ENCODE measurements at places on chromosomes 6 and 20.

DNA sequence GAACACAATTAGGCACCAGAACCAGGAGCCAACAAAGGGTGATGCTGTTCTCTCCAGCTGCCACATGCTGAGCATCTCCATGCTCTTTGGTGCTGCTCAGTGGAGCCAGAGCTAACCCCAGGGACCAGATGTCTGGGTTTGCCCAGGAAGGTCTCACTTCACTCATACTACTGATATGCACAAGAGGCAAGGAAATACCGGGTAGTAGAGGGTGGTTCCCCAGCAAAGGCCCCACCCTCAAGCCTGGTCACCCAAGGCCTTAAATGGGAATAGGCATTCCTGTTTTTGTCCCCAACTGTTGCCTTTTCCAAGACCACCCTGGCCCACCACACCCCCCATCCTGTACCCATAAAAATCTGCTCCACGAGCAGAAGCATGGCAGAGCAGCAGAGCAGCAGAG, 204.5 kb upstream of the TAB2 start:
- DNase-seq, result no peak

- no peak for DNase-seq
Observed at GRCh38 chr6:54248319-54248718, 59.9 kb upstream of the TINAG start.

- DNase-seq, result no peak
Observed at GRCh38 chr20:59672576-59672975, 68.2 kb downstream of the PHACTR3 start.

DNA sequence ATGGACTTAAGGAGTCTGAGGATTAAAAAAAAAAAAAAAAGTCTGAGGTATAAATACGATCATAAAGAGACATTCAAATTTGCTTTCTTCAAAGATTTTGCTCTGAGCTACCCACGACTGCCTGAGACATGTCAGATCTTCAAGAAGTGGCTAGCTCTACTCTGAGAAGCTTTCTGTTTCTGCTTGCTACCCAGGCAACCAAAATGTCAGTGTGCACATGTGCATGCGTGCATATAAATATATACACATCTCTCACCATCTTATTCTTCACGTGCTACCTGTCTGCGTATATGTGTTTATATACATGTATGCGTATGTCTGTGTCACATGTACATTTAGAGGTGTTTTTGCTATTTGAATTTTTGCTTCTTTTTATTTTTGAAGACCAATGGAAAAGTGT, 299.6 kb upstream of the STXBP5 start:
- no peak for DNase-seq

- DNase-seq, result no peak
Observed at GRCh38 chr20:33400812-33401183, 521 bp downstream of the CDK5RAP1 start.

DNA sequence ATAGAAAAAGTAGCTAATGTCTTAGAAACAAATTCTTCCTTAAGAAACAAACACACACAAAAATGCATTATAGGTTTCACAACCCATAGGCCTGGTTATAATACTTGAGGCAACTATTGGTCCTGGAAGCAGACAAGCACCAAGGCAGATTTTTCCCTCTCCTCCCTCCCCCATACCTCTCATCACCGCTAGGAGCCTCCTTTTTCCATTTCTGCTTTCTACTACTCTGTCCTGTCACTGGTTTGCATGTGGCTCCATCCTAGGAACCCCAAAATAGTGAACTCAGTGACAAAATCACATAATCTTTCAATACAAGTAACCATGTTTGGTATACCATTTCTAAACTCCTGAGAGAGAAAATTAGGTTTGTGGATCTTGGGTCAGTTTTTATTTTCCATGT, 66.1 kb downstream of the HMGCLL1 start:
- no peak for DNase-seq

- no peak for DNase-seq
Observed at GRCh38 chr20:845226-845868, 11.8 kb downstream of the FAM110A start.

GRCh38 chr6:75204217-75204958, 1.5 kb downstream of the COL12A1 start:
- peak; percentile 66 for DNase-seq

GRCh38 chr20:12306107-12306506, 388.4 kb downstream of the BTBD3 start:
- no peak for DNase-seq

DNA sequence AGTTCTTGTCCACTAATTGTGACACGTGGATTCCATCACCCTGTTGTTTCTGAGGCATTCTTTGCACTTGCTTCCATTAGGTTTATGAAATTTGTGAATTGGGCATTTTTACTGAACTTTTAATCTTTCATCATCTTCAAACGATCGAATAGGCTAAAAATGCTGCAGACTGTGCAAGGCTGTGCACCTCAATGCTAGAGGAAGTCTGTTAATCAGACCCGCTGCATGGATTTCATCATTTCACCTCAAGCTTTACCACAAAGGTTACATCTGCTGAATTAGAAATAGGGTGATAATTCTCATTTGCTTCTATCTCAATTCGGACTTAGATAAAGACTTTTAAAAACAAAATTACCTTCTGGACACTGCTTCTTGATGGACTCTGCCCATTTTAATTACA, 27.8 kb upstream of the F13A1 start:
- DNase-seq, result no peak

GRCh38 chr6:156160007-156160794, 617.0 kb upstream of the ARID1B start:
- DNase-seq, result no peak

GRCh38 chr6:95545686-95546085, 31.6 kb upstream of the MANEA start:
- DNase-seq, result no peak

DNA sequence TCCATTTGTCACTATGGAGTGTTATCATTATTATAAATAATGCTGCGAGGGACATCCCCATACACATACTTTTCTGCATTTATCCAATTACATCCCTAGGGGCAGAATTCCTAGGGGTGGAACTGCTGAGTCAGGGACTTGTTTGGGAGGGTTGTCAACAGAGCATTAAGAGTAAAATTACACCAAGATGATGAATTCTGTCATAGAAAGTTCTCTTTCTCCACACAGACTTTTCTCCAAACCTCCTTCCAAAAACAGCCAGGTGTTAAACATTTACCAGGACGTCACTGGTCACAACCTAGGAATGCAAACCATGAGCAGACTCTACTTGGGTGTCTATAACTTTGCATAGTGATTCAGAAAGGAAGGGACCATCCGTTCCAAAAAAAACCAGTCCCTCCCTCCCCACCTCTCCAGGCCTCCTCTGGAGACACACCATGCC, 95.5 kb downstream of the PRND start:
- DNase-seq, result no peak

GRCh38 chr6:41836660-41837052, 49.2 kb downstream of the TOMM6 start:
- no peak for DNase-seq

DNA sequence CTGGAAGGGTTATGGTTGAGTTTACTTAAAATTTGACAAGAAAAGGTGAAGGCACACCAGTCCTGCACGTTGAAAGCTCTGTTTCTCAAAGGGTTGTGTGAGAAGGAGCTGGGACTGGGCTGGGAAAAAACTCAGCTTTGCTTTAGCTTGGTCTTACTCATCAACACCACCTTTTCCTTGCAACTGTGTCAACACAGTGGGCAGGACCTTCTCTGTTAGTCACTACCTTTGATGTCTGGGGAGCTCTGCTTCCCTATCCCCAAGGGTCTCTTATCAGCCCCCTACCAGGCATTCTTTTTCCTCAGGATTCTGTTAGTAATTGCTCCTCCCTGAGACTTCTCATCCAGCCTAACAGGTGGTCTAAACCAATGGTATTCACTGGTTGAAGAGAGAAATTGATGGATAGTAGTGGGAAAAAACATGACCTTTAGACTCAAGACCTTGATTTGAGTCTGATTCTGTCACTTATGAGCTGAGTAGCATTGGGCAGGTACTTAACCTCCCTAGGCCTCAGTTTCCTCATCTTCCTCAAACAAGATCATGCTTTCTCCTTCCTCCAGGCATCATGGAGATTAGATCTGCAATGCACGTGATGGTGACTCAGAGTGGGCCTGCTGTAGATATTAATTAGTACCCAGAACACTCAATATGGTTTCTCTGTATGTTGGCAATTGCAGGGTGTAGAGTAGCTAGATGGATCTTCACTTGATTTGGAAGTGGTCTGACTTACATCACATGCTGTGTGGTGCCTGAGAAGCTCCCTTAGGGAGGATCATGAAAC, 17.2 kb upstream of the FOXA2 start:
- DNase-seq, result no peak

DNA sequence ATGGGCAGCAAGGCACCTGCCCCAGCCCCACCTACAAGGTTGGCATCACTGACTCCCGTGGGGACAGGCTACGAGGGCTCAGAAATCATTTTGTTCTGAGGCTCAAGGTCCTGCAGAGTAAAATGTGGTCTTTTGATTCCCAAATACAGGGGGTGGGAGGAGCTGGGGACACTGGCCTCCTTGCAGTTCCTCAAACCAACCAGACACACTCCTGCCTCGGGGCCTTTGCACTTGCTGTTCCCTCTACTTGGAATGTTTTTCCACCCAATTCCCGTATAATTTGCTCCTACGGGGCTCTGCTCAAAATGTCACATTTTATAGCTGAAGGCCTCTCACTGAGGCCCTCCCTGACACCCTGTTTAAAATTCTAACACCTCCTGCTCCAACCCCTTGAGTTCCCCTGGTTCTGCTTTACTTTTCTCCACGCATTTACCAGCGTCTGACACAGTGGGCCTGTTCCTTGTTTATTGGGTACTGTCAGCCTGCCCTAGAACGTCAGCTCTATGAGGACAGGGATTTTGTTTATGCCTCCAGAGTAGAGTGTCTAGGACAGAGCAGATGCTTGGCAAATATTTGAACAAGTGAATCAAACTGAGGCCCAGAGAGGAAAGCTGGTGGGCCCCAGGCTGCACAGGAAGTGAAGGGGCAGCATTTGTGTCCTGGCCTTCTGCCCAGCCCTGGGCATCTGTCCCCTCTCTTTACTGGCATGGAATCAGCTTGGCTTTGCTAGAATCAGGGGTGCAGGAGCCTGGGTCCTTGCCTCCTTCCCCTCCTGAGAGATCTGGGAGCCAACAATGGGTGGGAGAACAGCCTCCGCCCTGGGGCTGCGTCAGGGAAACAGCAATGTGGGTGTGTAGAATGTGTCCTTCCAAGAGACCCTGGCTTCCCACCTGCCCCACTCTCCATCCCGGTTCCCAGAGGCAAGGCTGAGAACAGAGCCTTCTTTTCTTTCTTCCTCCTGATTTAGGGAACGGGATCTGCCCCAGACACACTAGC, 18.5 kb downstream of the NOL4L start:
- no peak for DNase-seq

DNA sequence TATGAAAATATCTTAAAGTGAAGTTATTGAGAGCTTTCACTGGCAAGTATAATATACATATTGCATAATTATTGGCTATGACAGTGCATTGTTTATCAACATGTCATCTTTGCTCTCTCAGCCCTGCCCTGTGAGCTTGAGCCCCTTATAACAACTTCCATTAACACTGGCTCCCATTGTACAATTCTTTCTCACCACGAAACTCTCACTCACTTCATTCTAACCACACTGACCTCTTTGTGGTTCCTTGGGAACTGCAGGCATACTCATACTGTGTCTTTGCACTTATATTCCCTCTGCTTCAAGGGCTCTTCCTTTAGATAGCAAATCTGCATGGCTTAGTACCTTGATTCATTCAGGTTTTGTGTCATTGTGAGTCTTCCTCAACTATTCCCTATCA, 411.8 kb downstream of the CDKAL1 start:
- DNase-seq, result no peak

- DNase-seq, result no peak
Observed at GRCh38 chr20:4229415-4229814, 214.1 kb upstream of the RNF24 start.

DNA sequence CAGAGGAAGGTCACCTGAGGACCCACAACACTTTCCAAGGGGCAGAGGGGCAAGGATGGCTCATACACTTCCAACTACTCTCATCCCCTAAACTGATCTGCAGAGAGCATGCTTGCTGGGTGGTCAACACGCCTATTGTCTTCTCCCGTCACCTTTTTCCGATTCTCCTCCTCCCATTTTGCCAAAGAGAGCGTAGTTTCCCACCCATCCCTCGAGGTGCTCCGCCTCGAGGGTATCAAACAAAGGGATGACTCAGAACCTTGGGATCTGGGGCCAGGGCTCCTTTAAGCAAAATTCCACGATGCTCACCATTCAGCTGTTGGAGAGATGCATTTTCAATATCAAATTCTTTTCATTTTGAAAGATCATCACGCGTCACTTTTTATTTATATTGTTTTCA, 507.5 kb upstream of the SULF2 start:
- no peak for DNase-seq

GRCh38 chr6:42338744-42339222, 112.9 kb downstream of the TRERF1 start:
- DNase-seq, result no peak

DNA sequence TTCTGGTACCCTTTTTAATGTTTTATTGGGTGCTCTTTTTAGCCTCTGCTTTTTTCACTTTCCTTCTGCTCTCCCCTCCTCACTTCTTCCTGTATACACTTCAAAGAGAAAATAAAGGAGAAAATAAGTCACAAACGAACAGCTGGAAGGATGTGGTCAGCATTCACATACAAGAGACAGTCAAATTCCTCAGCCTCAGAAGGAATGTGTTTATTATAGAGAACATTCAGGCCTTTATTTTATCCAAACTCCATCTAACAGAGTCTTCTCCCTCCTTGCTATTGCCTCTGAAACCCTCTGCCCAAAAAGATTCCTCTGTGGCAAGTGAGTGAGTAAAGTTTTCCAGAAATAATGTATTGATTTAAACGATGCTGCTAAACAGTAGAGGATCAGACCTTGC, 490.4 kb downstream of the FRK start:
- DNase-seq, result no peak

DNA sequence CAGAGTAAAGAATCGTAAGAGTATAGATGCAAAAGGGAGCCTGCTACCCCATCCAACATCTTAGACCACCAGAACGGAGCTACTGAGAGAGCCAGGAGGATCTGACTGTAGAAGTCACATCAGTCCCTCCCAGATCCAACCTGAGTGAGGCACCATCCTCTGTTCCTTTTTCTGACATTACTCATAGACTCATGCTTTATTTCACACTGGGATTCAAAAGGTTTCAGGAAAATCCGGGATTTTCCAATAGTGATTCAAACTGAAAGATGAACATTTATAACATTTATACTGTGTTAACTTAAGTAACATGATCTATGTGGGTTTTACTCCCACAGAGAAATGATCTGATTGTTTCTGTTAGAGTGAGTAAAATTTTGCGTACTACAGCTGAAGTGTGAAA, 868.6 kb upstream of the GJE1 start:
- no peak for DNase-seq

DNA sequence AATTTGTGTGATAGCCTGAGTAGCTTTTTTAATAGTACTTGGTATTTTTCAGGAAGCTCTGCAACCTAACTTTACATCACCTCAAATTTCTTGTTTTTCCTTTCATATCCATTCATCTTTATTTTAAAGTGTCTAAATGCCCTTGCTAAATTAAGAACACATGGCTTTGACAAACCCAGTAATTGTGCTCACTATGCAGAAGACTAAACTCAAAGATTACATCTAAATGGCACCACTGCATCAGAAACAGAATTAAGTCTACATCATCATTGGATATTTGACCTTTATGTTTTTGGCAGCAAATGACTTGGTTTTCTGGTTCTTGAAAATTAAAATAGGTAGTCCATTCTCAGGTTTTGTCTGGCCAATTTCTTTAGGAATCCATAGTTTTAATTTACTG, 69.6 kb upstream of the HDGFL1 start:
- no peak for DNase-seq

GRCh38 chr6:18579869-18580268, 192.7 kb downstream of the RNF144B start:
- no peak for DNase-seq

- DNase-seq, result no peak
Observed at GRCh38 chr6:14026831-14027539, 90.6 kb upstream of the CD83 start.

- DNase-seq, result no peak
Observed at GRCh38 chr20:58555078-58555765, 40.0 kb upstream of the APCDD1L start.

All from NCI-H1092 (cell line).